ENCODE measurements at places on chromosomes 6 and 20. TPM values are rescaled to one million over a fixed set of nuclear protein-coding genes. Genes with fewer than 3 reads are reported as not detected.

Gene SPATA25
- not detected for total RNA-seq

Gene MAP3K5
- total RNA-seq = 17.6 TPM

- DNase-seq = no peak
Measured at GRCh38 chr6:7178280-7178679, 70.5 kb downstream of the RREB1 start.

Gene NANP
- 7.2 TPM for total RNA-seq

DNA sequence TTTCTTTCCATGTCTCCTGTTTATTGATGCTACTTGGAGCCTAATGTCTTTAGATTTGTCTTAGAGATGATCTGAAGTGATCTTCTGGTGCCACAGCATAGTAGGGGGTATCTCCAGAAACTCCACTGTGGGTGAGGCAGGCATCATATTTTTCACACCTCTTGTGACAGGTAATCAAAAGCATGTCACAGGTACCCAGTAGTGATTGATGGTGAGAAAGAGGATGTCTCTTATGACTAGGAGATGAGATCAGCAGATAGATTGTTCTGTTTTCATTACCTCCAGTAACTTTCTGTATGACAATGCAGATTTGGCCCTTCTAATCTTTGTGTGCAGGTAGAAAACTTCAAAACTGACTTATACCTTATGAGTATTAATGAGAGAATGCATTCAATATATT is 13.5 kb downstream of the NCOA7 start:
- no peak for DNase-seq

GRCh38 chr6:168506460-168506859 is 65.5 kb downstream of the SMOC2 start:
- DNase-seq = no peak

- DNase-seq = no peak
Measured at GRCh38 chr6:37679539-37680476, 17.9 kb downstream of the MDGA1 start.

Gene OPRL1
- total RNA-seq = 0.36 TPM

DNA sequence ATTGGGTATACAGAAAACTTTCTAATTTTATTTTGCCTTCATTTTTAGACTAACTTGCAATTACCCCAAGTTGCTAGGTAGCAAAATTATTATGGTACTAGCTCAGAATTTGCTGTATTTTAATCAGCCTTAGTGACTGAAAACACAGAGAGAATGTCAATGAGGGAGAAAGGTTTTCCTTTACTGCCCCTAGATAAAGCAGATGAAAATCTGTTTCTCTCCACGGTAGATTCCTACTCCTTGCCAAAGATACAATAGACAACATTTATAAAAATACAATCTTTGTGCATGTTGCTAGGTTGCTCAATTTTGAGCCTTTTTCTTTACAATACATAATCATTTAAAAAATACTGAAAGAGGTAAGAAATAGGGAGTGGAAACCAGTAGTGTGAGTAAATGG is 222.2 kb downstream of the BCKDHB start:
- no peak for DNase-seq

GRCh38 chr6:26516481-26517427 is 16.7 kb downstream of the BTN1A1 start:
- DNase-seq = peak; percentile 15

DNA sequence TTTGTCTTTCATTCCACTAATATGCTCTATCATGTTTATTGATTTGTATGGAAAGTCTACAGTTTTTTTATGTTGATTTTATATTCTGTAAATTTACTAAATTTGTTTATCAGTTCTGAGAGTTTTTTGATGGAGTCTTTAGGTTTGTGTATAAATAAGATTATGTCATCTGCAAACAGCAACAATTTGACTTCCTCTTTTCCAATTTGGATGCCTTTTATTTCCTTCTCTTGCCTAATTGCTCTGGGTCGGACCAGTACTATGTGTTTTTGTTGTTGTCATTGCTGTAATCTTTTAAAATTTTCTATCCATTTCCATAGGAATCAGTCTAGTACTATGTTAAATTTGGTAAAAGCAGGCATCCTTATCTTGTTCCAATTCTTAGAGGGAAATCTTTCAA is 31.5 kb upstream of the POLR1H start:
- no peak for DNase-seq

Gene MYBL2
- 21.7 TPM for total RNA-seq

DNA sequence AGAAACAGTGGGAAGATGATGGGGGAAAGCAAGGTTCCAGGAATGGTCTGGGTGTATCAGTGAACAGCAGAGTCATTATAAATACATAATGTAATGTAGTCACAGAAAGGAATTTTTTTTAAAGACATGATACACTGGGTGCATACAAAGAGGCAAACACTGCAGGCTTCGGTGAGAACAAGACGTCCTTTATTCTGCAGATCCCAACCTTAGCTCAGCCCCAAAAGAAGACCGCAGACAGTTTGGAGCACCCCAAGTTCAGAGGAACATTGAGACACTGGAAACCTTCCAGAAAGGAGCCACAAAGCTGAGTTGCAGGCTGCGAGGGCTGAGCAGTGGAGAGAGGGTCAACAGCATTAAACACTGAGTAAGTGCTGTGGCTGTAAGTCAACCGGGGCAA is 30.6 kb upstream of the FOXC1 start:
- DNase-seq = no peak

GRCh38 chr6:54179152-54179551 is 67.9 kb downstream of the MLIP start:
- DNase-seq = no peak

- DNase-seq = no peak
Measured at GRCh38 chr6:154840363-154840762, 107.1 kb downstream of the SCAF8 start.

GRCh38 chr6:138691595-138692057 is 81.9 kb upstream of the CCDC28A start:
- peak; percentile 77 for DNase-seq

Gene ETV7
- 0.18 TPM for total RNA-seq

DNA sequence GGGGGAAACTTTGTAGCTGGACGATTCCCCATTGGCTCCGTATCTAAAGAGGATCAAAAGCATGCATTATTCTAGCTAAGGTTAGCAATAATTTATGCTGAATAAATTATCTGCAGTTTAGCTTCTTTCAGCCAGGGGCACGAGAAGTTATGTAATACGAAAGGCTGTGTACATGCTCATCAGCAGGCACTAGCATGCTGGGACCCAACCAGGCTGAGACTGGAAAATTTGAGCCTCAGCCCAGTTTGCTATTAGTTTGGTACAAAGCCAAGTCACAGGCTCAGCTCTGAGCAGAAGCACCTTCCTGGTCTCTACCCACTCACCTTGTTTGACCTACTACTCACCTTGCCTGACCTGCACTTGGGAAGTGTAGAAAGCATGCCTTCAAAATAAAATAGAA is 328.1 kb upstream of the ARID1B start:
- no peak for DNase-seq

Gene SLC32A1
- total RNA-seq = not detected

DNA sequence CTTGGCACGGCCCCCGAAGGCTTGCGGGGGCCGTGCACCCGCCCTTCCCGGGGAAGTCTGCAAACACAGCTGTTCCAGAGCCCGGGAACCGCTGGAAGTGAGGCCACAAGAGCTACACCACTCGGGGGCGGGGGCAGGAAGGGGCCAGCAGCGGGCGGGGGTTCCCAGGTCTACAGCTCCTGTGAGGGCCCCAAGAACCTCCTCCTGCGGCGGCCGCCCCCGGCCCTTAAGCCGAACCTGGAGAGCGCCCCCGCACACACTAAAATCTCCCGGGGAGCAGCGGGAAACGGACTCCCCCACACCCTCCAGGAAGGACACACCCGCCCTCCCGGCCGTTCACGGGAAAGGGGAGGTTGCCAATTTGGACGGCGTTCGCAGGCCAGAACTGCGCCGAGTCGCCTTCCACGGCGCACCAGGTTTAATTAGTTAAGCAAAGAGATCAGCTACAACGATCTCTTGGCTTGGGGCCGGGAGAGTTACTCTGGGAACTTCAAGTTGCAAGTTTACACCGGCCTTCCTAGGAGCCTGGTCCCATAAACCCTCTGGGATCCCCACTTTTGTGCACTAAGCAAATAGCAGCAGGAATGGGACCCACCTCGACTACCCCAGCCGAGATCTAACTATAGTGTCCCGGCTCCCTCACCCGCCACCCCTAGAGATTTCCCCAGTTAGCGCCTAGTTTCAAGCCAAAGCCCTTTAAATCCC is 1.7 kb downstream of the JAG1 start:
- DNase-seq = peak; percentile 46

DNA sequence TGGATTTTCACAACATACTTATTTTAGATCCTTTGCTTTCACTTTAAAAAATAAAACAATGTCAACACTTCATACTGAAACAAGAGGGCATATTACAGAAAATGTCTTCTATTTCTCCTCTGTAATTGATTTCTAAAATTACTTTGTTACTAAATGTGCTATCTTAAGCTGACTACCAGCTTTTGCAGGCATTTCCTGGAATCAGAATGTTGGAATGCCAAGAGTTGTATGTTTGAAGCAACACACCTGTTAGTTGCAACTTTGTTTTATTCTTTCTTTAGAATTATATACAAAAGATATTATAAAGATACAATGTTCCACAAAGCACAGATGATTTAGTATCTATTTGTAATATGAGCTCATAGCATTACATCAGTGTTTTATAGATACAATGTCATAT is 62.5 kb upstream of the TMEM170B start:
- DNase-seq = no peak

DNA sequence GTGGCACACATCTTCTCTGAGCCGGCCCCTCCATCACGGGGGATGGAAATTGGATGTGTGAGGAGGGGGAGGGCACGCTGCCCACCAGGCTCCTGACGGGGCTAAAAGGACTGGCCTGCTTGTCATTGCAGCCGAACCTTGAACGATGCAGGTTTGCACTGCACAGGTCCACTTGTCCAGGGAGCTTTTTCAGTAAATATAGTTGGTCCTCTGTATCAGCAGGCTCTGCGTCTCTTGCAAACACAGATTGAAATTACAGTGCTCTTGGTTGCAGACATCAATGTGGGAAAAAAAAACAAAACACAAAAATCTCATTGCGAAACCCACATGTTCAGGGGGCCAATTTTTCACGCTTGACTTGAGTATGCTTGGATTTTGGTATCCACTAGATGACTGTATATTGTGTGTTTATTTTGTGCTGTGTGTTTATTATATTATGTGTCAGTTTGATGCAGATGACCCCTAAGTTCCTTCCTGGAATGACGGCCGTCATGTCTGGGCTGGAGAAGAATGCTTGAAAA is 29.2 kb downstream of the ERMARD start:
- peak; percentile 90 for DNase-seq

DNA sequence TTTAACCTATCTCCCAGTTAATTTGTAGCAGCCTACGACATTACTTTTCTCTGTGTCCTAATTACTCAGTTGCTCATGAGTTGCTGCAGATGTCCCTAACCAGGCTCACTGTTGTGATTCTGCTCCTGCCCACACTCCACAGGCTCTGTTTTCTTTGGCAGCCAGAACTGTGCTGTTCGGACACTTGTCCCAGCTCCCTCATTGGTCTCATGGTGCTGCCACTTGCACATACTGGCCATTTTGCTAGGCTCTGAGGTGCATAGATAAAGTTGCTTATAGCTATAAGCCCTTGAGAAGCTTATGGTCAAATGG is 55.0 kb downstream of the NOX3 start:
- DNase-seq = no peak

Gene GSTA2
- total RNA-seq = not detected

DNA sequence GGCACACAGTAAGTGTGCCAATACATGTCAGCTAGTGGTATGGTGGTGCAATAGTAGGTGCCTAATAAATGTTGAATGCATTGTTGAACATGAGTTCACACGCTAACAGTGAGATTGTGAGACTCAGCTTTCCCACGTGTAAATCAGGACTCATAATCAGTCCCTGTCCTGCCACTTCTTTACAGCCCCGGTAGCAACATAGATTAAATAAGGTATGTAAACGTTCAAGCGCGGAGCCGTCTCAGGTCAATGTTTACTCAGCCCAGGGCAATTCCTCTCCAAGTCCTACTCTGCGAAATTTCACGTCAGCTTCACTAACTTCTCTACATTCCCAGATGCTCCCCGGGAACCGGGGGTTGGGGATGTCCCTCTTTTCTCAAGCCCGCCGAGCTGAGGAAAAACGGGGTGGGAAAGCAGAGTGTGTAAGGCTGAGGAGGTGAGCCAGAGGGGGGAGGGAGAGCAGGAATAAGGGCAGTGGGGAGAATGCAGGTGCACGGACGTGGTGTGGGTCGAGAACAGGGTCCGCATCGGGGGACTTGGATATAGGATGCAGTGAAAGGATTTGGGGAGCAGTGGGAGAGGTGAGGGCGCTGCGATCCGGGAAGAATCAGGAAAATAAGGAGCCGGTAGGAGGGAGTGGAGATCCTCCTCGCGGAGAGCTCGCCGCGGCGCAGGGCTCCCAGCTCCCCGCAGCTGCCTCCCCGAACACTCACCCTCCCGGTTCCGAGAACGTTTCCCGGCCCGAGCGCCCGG is 544 bp upstream of the TP53INP2 start:
- peak; percentile 37 for DNase-seq

DNA sequence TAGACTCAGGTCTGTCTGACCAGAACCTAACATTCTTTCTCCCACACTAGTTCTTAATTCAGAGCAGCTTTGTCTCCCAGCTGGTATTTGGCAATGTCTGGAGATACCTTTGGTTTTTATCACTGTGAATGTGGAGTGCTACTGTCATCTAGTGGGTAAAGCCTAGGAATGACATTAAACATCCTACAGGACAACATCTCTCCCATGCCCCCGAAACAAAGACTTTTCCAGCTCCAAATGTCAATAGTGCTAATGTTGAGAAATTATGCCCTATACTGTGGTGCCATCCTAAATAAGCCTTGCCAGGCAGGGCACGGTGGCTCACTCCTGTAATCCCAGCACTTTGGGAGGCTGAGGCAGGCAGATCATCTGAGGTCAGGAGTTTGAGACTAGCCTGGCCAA is 4.2 kb upstream of the TTPAL start:
- peak; percentile 44 for DNase-seq

Gene TRIM10
- not detected for total RNA-seq

DNA sequence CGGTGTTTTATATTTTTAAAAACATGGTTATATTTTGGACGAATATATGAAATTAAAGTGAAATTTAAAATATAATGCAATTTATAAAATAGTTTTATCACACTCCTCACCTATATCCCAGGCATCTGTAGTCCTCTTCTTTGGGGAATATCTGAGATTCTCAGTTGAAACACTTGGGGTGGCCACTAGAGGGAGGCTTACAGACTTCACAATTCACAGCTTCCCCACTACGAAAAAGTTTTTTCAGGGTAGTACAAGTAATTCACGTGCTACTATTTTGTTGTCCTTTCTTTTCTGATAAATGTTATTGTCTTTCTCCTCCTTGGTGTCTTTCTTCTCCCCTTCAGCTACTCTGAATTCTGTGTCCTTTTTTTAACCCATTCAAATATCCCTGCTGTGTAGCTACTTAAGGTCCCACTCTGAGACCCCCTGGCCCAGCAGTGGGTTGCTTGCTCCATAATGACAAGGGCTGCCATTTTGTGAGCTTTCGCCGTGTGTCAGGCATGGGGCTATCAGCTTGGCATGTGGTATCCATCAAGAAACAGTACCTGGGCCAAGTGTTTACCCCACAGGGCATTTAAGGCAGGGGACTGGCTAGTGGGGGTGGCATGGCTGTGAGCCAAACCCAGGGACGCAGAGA is 43.6 kb upstream of the PHACTR3 start:
- DNase-seq = peak; percentile 11

Gene VSX1
- not detected for total RNA-seq

GRCh38 chr6:6401401-6401800 is 80.9 kb upstream of the F13A1 start:
- DNase-seq = no peak

Gene DEFB113
- total RNA-seq = not detected

All from IMR-90 (cell line).